T-helper 2 cell treated with Interferon-gamma antibody and Interleukin-4, amounts not matched to agents 5 μg/mL and 100 μg/mL, for 36 hours (primary cell): ENCODE measurements at places on chromosomes 4 and X.
A peak's percentile ranks its signal among the peaks of the same experiment; 100 is the strongest.

- DNase-seq: no peak
Measured at GRCh38 chr4:2923141-2923551, 40.1 kb downstream of the NOP14 start.

DNA sequence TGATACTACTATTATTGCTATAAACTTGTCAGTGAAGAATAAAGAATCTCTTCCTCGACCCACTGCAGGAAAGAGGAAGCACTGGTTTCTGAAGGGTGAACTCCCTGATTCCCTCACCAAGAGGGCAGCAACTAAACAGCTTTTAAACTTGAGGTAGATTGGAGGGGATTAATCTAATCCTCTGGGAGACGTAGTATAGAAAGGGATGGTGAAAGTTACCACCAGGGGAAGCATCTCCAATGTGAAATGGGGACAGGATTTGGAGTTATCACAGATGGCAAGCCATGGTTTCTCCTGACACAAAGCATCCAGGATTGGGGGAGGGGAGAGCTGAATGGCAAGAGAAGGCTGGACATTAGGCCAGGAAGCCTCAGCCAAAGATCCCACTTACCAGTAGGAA, 62.7 kb upstream of the PTPN13 start:
- DNase-seq: no peak

GRCh38 chr4:54659313-54659712, 1.6 kb downstream of the KIT start:
- DNase-seq: no peak

DNA sequence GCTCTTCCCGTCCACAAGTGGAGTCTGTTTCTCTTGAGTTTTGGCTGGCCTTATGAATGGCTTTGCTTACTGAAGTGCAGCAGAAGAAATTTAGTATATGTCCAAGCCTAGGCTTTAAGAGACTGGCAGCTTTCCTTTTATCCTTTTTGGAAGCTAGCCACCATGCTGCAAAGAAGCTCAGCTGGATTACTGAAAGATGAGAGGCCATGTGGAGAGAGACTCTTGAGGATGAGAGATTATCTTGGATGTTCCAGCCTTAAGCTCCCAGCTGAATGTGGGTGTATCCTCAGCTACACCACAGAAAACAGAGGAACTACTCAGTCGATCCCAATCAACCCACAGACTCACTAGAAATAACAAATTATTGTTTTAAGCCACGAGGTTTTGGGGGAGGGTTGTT, 12.5 kb downstream of the CCNG2 start:
- DNase-seq: no peak

- DNase-seq: no peak
Measured at GRCh38 chr4:42638993-42639392, 17.9 kb downstream of the ATP8A1 start.

DNA sequence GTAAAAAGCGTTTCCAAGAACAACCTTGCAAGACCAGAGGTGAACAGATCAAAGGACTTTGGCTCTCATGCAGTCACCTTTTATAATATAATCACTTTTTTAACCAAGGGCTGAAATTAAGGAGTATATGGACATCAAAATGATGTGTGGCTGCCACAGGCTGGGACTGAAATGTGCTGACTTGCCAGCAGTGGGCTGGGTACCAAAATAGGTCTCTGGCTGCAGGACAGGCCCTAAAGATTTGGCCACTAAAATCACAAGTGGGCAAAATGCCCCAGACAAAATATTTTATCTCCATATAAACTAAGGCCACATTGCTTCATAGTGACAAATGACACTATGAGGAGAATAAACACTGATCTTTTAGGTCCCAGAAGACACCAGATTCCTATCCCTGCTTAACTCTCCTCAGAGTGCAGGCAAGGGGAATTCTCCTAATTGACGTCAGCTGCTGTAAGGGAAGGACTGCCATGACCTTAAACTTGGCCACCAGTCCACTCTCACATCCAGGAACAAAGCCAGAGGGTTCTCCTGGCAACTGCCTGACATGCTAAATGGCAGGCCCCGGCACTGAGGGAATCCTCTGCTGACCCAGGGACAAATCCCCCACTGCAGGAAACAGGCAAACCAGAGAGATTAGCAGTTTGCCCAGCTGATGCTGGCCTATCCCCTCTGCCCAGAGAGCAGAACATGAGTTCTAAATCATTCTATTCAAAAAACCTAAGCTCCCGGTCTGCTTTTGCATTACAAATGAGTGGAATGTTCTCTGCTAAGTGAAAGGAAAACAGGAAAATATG, 155.8 kb downstream of the PPP3CA start:
- no peak for DNase-seq

- DNase-seq: no peak
Measured at GRCh38 chr4:128159967-128160366, 98.9 kb downstream of the LARP1B start.

DNA sequence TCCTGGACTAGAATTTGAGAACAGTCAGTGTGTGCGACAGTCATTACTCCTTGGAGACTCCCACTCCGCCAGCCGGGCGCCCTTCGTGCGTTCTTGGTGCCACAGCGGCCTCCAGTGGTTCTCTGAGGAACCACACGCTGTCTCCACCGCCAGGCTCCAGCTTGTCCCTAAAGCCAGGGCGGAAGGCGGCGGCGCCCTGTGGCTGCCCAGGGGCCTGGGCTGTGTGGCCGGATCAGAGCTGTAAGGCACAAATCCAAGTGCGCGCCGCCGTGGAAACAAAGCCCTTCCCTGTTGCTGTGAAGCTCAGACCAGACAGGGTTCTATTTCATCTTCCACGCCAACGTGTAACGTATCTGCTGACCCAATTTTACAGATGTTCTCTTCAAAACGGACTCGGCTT, 34.2 kb downstream of the IDS start:
- DNase-seq: peak; percentile 35

DNA sequence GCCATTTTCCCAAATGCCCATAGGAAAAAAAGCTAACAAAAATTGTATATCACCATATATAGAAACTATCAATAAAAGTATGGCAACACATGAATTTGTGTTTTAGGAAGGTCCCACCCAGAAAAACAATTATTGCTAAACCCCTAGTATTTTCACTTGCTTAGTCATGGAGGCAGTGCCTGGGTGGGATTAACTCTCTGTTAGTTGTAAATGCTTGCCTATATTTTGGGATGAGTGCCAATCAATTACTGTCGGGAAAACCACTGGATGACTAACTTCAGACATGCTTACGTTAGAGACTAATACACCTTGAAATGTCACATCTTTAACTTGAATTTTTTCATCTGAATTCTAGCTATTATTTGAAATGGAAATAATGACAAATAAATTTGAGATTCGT, 33.9 kb downstream of the TMPRSS11A start:
- DNase-seq: no peak

- DNase-seq: no peak
Measured at GRCh38 chrX:21946925-21947641, 6.6 kb downstream of the SMS start.

GRCh38 chr4:48078862-48079655, 55.0 kb downstream of the TXK start:
- no peak for DNase-seq
